ENCODE measurements at places on chromosomes 1 and 21.

- no peak for DNase-seq
These were observed 37.3 kb upstream of the ASB17 start for GRCh38 chr1:75969550-75969949.

- no peak for DNase-seq
These were observed 77.4 kb upstream of the BTG3 start for GRCh38 chr21:17690078-17690494.

- DNase-seq = no peak
These were observed 7.0 kb downstream of the ATP13A2 start for GRCh38 chr1:17004466-17005364.

DNA sequence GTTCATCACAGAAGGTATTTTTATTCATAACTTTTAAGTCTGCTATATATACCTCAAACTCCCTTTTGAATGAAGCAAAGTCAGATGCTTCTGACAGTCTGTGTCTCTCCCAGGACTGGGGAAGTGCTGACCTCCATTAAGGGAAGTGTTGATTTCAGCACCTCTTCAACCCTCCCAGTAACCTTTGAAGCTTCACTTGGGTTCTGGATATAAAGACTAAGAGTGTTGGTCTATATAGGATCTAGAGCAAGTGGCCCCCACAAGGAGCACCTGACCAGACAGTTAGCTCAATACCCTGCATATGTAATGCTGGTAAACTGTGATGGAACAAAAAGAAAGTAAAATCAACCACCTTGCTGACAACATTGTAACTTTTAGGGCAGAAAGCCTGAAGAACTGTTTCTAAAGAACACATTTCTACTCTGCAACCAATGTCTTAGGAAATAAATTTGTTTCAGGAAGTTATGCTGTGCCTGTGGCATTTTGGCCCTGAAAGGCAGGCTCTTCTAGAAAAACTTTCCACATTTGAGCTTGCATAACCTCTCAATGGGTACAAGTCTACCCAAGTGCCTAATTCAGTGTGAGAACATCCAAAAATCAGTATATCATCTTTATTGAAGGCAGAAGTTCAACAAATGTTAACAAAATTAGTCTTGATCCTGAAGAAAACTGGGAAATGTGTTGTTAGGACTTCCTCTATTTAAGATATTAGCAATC is 865 bp upstream of the PTPN22 start:
- DNase-seq = no peak

DNA sequence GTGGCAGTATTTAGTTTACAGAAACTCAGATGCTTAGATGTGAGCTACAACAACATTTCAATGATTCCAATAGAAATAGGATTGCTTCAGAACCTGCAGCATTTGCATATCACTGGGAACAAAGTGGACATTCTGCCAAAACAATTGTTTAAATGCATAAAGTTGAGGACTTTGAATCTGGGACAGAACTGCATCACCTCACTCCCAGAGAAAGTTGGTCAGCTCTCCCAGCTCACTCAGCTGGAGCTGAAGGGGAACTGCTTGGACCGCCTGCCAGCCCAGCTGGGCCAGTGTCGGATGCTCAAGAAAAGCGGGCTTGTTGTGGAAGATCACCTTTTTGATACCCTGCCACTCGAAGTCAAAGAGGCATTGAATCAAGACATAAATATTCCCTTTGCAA is 59.7 kb upstream of the ZNF326 start:
- DNase-seq = no peak

DNA sequence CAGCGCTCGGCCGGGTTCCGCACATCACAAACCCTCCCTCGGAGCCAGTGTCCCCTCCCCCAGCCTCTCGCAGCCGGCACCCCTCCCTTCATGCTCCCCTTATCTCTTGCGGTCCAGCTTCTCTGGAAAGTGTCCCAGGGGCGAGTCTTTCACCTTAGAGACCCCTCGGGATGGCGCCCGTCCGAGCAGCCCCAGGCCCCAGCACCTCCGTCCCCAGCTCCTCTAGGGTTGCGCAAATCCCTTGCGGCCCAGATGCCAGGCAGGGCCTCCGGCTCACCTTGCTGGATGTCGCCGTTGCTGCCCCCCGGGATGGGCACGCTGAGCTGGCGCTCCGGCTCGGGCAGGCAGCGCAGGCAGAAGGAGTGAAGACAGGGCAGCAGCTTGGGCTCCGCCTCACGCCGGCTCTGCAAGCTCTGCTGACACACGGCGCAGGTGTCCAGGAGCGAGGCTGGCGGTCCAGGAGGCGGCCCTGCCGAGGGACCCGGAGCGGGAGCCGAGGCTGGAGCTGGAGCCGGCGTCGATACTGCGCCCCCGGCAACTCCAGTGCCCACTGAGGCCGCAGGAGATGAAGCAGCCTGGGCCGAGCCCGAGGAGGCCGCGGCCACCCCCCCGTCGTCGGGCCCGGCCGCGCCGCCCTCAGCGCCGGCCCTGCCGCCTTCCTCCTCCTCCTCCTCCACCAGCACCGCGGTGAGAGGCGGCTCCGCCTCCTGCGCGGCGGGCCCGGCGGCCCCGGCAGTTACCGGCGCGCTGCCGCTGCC is 550 bp downstream of the TRIM33 start:
- no peak for DNase-seq

DNA sequence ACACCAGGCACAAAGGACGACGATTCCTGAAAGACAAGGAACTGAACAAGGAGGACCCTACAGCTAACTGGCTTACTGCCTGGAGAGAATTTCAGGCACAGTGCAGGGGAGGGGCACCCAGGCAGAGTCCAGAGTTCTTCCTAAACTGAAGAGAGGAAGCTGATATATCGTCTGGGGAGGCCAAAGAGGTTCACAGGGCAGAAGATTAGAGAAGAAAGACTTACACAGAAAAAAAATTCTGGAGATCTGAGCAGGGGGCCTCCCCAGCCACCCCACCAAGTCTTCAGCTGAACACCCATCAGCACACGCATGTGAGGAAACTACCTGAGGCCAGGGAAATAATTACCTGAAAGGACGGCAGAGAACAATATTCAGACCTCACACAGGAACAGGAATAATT is 24.6 kb downstream of the SORT1 start:
- DNase-seq = no peak

- no peak for DNase-seq
These were observed 7.7 kb downstream of the SLC5A9 start for GRCh38 chr1:48230236-48230635.

DNA sequence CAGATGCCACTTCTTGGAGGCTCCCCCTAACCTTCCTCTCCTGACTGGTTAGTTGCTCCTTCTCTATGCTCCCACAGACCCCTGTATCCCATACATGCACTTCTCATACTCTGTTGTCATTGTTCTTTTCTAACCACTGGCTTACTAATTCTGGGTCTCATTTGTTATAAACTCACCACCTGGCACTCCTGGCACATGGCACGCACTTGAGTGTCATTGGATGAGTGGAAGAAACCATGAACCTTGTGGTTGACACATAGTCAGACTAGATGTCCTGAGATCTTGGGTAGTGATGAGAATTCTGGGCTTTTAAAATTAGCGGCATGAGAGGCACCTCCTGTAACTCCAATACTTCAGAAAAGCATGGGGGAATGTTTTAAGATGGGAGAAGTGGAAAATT is 49.3 kb downstream of the TRIM62 start:
- DNase-seq = no peak

Measured in activated gamma-delta T cell (primary cell).